ENCODE measurements at places on chromosomes 6 and 20.

GRCh38 chr6:44696686-44697085 lies 309.2 kb downstream of the CDC5L start:
- DNase-seq = no peak

GRCh38 chr6:145765449-145765848 lies 30.1 kb upstream of the EPM2A start:
- DNase-seq = no peak

DNA sequence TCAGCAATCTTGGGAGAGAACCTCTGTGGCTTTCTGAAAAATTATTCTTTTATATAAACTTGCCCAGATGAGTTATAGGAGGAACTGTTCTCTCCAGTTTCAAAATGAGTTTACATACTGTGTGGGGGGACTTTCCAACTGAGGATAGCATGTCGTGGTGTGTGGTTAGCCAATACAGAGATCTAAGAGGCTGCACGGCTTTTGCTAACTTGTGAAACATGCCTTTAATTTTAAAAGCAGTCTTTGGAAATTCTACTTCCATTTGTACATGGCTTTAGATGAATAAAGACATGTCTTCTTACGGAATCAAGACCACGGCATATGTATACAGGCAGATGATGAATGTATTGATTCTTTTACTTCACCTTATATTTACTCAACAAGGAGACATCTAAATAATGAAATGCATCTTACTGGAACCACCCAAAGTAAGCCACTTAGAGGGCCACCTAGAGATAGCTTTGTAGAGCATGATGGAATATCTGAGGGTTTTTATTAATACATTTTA lies 39.8 kb downstream of the HIVEP1 start:
- DNase-seq = no peak

- DNase-seq = no peak
Observed at GRCh38 chr6:54835176-54835575, 11.4 kb upstream of the FAM83B start.

DNA sequence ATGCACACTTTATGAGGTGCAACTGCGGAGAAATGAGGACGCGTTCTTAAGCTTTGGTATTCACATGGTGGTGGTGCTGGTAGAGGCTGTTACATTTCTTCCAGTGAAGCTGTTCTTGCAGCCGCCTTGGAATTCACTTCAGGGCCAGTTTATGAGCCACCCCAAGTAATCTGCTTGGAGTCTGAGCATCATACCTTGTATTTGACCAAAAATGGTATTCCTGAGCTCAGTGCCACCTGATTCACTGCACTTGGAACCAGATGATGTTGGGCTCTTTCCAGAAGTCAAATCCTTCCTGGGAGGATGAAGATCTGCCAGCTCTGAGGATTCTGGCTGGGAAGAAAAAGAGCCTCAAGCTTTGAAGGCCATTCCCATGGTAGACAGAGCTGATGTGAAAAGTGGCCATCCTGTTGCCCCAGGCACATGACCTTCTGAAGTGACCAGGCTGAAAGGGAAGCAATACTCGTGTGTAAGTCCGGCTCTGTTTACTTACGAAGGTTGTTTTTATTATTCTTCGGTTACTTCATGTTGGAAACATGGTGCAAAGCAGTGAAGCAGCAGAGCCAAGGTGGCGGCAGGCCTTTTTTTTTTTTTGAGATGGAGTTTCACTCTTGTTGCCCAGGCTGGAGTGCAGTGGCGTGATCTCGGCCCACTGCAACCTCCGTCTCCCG lies 7.7 kb downstream of the MANBAL start:
- DNase-seq = no peak

- peak; percentile 54 for DNase-seq
Observed at GRCh38 chr6:88982720-88983119, 19.3 kb upstream of the RNGTT start.

GRCh38 chr20:45581702-45582101 lies 2.6 kb upstream of the WFDC8 start:
- no peak for DNase-seq

- no peak for DNase-seq
Observed at GRCh38 chr20:51198876-51199523, 176.1 kb upstream of the KCNG1 start.

DNA sequence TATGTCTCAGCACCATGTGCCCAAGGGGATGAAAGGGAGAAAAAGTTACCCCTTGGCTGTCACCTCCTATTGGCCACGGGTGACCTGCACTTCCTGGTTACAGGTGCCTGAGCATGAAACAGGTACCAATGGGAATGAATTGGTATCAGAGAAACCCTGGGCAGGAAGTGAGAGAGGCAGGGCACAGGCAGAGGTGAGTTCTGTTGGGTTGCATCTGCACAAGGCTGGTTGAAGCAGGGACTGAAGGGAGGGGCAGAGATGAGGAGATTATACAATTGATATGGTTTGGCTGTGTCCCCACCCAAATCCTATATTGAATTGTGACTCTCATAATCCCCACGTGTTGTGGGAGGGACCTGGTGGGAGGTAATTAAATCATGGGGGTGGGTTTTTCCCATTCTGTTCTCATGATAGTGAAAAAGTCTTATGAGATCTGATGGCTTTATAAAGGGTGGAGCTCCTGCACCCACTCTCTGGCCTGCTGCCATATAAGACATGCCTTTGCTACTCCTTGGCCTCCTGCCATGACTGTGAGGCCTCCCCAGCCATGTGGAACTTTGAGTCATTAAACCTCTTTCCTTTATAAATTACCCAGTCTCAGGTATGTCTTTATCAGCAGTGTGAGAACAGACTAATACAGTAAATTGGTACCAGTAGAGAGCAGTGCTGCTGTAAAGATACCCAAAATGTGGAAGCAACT lies 291.8 kb downstream of the LRFN2 start:
- no peak for DNase-seq

- DNase-seq = no peak
Observed at GRCh38 chr20:60389441-60389840, 431.2 kb downstream of the CDH26 start.

DNA sequence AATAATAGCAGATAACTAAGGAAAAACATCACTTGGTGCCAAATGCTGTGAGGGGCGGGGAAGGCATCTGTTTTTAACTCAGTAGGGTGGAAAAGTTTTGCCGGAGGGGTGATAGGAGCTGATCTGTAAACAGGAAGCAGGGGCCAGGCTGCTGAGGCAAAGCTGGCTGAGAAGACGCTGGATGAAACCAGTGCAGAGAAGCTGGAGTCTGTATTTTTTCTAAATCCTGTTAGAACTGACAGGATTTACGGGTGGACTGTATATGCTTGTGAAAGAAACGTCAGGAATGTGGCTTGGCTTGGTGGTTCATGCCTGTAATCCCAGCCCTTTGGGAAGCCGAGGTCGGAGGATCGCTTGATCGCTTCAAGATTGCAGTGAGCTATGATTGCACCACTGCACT lies 5.6 kb downstream of the PCMTD2 start:
- DNase-seq = peak; percentile 48

- DNase-seq = no peak
Observed at GRCh38 chr6:135094403-135094821, 39.8 kb upstream of the HBS1L start.

- no peak for DNase-seq
Observed at GRCh38 chr6:5199283-5199682, 61.5 kb downstream of the LYRM4 start.

DNA sequence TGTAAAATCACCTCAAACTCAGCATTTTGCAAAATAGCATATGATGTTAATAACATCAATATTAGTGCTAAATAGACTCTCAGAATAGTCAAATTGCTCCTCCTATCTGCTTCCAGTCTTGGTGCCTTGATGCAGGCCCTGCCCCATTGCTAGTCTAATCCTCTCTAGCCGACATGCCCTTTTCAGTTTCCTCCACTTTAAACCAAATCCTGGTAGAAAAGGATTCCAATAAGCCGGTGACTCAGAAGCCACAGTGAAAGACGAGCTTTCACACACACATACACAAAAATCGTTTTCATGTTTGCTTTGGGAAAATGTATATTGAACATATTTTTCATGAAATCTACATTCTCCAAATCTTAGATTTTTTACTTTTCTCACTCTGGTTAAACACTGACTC lies 203.1 kb downstream of the LMBRD1 start:
- DNase-seq = no peak

GRCh38 chr6:52306972-52307870 lies 22.7 kb upstream of the MCM3 start:
- DNase-seq = no peak

GRCh38 chr6:41027241-41027640 lies 11.8 kb downstream of the UNC5CL start:
- DNase-seq = no peak

GRCh38 chr20:47235853-47236638 lies 120.5 kb downstream of the ZMYND8 start:
- DNase-seq = no peak

GRCh38 chr20:34875642-34876405 lies 588 bp upstream of the ACSS2 start:
- DNase-seq = no peak

- DNase-seq = no peak
Observed at GRCh38 chr6:111027219-111027618, 45.4 kb downstream of the RPF2 start.

DNA sequence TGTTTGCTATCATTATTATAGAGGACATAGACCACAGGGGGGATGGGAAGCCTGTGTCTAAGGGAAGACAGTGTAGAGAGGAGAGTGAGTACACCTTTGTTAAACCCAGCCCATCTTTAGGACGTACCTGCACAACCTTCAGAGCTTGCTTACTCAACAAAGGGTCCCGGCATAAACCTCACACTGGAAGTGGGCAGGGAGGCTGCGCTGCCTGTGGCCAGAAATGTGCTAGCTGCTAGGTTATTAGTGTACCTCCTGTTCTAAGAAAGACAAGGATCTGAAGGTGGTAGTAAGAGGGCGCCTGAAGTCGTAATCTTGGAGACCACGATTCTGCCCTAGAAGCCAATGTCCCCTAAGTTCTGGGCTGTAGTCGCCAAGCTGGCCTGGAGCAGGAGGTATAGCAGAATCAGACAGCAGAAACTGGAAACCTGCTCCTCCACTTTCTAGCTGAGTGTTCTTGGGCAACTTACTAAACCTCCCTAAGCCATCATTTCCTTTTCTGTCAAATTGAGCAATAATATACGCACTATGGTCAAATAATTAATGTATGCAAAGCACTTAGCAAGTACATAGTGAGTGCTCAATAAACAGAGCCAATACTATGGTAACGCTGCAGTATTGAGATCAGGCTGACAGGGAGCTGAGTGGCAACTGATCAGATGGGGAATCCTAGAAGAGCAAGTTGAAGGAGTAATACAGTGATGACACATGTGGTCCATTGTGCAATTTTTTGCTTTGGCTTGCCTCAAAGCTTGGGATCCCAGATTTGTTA lies 16.8 kb upstream of the AKIRIN2 start:
- DNase-seq = no peak

- no peak for DNase-seq
Observed at GRCh38 chr20:13543783-13544182, 94.9 kb downstream of the TASP1 start.

- no peak for DNase-seq
Observed at GRCh38 chr6:27684264-27685211, 211.6 kb upstream of the ZNF184 start.

GRCh38 chr6:36120979-36121786 lies 9.1 kb upstream of the MAPK13 start:
- DNase-seq = no peak

- peak; percentile 47 for DNase-seq
Observed at GRCh38 chr6:111030008-111031007, 48.5 kb downstream of the RPF2 start.

GRCh38 chr6:150254770-150255169 lies 111.9 kb downstream of the PPP1R14C start:
- no peak for DNase-seq

DNA sequence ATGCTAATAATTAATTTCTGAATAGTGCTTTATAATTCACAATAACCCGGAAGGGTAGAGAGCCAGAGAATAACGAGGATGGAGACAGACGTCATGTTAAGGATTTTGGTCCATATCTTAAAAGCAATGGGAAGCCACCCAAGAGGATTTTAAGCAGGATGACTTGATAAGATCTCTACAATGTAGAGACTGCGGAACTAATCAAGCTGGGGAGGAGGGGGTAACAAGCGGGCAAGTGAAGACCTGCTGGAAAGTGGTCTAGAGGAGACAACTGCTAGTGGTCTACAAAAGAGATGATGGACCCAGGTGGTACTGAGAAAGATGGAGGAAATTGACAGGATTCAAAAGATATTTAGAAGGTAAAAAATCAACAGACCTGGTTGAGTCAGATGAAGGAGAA lies 7.2 kb downstream of the ZBTB2 start:
- DNase-seq = no peak

- DNase-seq = no peak
Observed at GRCh38 chr6:35072051-35072697, 69.0 kb downstream of the TCP11 start.

- no peak for DNase-seq
Observed at GRCh38 chr20:30484749-30485070, 772.8 kb upstream of the DEFB115 start.

DNA sequence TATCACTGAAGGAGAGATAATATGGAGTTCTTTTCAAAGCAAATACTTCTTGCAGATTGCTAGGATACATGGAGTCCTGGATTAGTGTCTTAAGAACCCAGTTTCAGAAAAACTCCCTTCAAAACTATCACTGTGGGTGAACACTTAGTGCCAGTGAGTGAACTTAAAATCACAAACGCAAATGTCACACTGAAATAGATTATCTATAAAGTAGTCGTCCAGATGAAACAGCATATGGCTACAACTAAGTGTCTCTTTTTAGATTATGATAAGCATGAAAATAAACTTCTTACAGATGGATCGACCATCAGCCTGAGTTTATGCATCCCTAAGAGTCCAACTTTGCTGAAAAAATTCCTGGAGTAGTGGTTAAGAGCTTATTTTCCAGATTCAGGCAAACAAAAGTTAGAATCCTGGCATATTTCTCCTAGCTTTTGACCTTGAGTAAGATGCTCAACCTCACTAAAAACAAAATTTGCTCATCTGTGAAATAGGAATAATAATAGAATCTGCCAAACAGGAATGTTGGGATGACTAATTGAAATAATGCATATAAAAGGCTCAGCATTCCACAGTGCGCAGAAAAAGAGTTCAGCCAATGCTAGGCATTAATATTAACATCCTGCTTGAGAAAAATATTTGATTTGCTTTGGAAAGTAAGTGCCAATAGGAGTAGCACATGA lies 70.4 kb downstream of the DOK5 start:
- no peak for DNase-seq

DNA sequence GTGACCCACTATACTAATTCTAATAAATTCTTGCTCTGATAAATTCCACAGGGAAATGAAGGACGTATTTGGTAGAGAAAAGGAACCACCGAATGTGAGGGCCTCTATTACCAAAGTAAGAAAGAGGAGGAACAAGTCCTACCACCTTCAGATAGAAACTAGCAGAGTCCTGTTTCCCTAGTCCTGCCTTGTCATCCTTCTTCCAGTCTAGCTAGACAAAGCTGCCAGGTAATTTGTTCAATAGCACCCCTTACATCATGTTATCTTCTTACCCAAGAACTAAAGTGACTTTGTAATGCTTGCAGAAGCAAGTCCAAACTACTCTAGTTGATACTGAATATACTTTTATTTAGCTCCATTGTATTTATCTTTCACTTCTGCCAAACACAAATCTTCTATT lies 29.3 kb upstream of the FAM83B start:
- no peak for DNase-seq

- no peak for DNase-seq
Observed at GRCh38 chr6:55819811-55820210, 55.6 kb downstream of the BMP5 start.
